AG04449 (cell line): ENCODE measurements at places on chromosomes 6 and 20.

GRCh38 chr20:37291724-37292126 is 2.3 kb downstream of the MANBAL start:
- no peak for DNase-seq

GRCh38 chr6:62942000-62942399 is 269.3 kb upstream of the FKBP1C start:
- no peak for DNase-seq

- DNase-seq = no peak
Observed at GRCh38 chr6:71393471-71393870, 104.9 kb downstream of the OGFRL1 start.

GRCh38 chr6:40722091-40722490 is 134.9 kb upstream of the LRFN2 start:
- no peak for DNase-seq

GRCh38 chr6:33696548-33697518 is 14.7 kb downstream of the UQCC2 start:
- no peak for DNase-seq
